ENCODE measurements at places on chromosomes 4 and X. TPM values are rescaled to one million over a fixed set of nuclear protein-coding genes. Genes with fewer than 3 reads are reported as not detected.

Gene SOWAHD
- 0.57 TPM for total RNA-seq

Gene HTN3
- total RNA-seq, result not detected

Gene ATP1B4
- total RNA-seq, result not detected

Gene KIT
- 21.0 TPM for total RNA-seq

- DNase-seq, result no peak
These were observed 299.5 kb upstream of the CLNK start for GRCh38 chr4:10983885-10984640.

- DNase-seq, result no peak
These were observed 44.8 kb downstream of the TSPAN5 start for GRCh38 chr4:98613453-98614075.

GRCh38 chr4:175457956-175458355 lies 354.1 kb downstream of the GPM6A start:
- no peak for DNase-seq

DNA sequence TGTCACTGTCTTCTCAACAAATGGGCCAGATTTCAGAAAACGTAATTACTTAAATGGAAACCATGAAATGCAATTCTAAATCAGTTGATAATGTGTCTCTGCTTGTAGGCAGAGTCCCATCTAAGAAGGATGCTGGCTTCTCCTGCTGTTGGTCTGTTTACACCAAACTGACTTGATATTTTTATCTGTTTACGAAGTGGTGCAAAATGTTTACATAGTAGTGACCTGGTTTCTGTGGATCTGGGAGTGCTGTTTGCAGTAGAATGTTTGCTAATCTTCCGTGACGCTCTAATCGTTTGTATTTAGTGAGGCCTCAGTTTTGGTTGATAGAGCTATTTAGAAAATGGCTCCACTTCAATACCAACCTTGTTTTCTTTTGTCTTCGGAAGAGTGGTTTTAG lies 213.5 kb downstream of the VEGFC start:
- no peak for DNase-seq

DNA sequence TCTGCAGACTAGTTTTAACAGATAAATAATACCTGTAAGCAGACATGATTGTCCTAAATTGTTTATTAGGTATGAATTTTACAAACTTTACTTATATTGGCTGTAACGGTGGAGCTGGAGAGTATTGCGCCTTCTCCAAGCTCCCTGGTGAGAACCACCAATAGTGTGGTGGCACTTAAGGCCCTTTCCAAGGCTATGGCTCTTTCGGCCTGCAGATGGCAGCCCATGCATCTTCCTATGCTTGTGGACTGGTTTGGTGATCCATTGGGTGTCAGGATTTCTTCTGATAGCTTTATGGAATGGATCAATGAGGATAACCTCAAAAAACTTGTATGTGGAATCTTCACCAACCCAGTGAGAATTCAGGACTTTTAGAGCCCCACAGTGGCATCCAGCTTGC lies 7.8 kb downstream of the LARP1B start:
- no peak for DNase-seq

DNA sequence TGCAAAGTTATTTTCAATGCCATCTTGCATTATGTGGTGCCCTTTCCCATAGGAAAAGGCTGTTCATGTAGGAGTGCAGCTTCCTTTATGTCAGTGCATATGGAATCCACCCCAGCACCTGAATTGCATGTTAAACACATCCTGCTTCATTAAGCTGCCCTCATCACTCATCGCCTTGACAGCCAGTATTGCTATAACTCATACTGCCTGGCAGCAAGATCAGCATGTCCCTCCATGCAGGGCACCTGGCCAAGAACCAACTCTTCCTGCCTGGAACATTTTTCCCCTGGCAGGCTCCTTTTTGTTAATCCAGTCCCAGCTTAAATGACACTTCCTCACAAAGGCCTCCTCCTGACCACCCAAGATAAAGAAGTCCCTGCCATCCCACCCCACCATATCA lies 23.5 kb upstream of the CA5B start:
- no peak for DNase-seq

GRCh38 chrX:40406330-40406859 lies 174.4 kb upstream of the ATP6AP2 start:
- DNase-seq, result no peak

GRCh38 chr4:156496797-156497196 lies 474.8 kb downstream of the PDGFC start:
- DNase-seq, result no peak

DNA sequence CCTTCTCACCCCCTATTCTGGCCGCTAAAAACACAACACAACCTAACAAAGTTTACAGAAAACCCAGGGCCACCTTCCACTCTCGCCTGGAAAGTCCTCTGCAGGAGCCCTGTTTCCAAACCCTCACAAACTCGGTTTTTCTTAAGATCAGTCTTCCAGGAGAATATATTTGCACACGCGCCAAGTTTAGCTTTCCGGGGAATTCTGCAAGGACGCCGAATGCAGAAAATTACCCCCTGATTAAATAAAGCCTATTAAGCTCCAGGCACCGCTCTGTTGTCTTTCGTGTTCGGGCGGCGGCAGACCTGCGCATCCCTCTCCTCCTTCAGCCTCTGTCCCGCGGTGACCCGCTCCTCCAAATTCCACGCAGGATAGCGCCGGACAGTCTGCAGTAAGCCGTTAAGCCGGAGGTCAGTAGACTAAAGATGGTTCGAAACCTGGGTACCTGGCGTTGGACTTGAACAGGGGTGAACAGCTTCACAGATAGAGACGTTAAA lies 5.0 kb downstream of the MSX1 start:
- no peak for DNase-seq

DNA sequence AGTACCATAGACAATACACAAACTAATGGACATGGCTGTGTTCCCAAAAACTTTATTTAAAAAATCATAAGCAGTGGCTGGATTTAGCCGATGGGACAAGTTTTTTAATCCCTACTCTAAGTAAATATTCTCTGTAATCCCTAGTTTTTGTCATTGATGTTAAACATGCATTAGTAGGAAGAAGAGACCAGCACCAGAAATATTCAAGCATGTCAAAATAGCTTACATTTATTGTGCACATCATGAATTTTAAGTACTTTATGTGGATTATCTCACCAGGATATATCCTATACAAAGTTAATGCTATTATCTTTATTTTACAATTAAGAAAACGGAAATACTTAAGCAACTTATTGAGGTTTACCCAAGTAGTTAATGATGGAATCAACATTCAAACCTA lies 46.0 kb downstream of the HSPA4L start:
- DNase-seq, result no peak

DNA sequence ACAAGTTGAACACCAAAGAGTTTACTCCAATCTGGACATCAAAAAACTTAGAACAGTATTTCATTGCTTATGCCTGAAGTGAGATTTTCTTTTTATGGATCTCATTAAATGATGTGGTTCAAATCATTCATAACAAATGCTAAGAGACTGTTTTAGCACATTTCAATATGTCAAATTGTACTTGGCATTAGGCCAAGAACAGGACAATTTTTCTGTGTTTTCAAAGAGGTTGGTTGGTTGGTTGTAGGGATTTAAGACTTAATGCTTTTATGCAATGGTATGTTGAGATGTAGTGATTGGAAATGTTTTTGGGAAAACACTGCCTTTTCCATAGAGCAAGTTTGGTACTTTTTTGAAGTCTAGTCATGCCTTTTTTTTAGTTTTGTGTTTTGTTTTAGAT lies 510.4 kb downstream of the ZNF674 start:
- no peak for DNase-seq

DNA sequence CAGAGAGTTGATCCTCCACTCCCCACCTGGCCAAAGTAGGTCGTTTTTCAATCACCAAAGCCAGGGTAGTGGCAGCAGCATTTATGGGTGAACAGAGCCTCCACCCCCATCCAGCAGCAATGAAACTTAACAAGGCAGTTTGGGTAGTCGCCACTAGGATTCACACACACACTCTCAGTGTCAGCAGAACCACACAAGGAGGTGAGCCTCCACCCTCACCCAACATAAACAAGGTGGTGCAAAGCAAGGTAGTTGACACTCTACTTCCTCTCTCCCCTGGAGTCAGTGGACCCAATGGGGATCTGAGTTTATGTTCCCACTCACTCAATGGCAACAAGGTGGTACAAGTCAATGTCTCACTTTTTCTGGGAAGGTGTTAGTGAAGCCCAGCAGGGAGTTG lies 50.4 kb upstream of the CCDC149 start:
- no peak for DNase-seq

- DNase-seq, result peak; percentile 83
These were observed 143.9 kb downstream of the BCOR start for GRCh38 chrX:39953879-39954278.

DNA sequence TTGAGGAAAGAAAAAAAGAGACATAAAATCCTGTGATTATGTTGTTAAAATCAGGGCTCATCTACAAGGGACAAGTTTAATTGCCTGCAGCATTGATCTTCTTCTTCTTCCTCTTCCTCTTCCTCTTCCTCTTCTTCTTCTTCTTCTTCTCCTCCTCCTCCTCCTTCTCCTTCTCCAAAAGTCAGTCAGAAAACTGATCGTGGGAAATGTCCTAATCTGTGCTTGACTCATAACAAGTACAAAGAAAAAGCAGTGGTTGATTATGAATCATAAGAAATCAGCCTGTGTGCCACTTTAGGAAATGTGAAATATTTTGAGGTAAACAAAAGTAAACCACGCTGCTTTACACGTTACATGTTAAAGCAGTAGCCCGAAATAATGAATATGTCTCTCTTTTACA lies 2.7 kb upstream of the ATP10D start:
- no peak for DNase-seq

GRCh38 chr4:98352940-98353339 lies 91.8 kb downstream of the RAP1GDS1 start:
- DNase-seq, result no peak

DNA sequence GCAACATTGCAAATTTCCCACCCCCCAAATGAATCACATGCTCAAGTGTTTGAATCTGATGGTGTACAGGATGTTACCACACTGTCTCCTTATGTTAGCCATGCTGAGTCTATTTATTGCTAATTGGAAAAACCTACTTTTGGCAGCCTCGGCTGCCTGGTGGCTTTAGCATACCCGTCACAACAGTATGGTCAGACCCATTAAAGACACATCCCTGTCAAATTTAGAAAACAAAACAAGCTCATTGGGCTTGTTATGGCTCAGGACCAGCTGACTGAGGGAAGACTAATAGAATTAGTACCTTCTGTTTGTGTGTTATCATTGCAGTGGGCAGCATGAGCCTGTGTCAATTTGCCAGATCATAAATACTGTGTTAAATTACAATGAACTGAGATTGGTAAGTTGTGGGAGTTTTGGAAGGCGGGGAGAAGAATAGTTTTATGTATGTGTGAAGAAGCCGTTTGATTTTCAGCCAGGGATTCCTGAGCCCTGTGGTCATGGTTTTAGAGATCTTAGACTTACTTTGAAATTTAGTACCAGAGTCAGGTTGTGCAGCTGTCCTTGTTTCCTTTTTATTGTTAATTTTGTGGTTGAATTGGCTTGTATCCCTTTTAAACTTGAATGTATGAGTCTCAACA lies 66.8 kb downstream of the POLA1 start:
- DNase-seq, result no peak

GRCh38 chrX:13721819-13722519 lies 12.5 kb downstream of the TRAPPC2 start:
- no peak for DNase-seq

GRCh38 chrX:68915778-68916177 lies 87.0 kb downstream of the EFNB1 start:
- DNase-seq, result no peak

DNA sequence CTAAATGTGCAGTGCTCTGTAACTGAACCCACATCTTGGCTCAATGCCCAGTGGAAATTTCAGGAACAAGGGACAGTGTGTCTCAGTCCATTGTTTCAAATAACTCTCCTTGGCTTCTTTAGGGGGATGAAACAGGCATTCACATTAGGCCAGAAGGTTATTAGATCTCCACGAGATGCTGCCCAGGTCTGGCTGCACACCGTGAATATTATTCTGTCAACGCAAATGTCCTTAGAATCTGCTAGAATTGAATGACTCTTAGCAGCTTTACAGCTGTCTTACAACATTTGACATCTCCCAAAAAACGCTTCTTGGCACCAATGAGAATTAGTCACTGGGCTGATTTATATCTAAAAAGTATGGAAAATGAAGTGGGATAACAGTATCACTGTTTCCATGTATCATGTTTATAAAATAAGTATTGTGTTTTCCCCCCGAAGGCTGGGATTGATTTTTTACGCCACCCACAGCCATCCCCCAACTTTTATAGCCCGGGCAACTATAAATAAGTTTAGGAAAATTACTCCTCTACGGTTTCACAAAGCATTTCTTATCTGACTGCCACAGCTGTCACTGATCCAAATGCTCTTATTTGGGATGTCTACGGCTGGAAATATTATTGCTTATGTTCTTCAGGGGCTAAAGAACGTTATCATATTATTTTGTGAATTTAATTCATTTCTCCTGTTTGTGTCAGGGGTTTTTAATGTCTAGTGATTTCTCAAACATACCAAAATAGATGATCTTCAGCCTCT lies 559.7 kb upstream of the FAT1 start:
- DNase-seq, result no peak

GRCh38 chr4:145898926-145899531 lies 39.6 kb downstream of the ZNF827 start:
- no peak for DNase-seq

DNA sequence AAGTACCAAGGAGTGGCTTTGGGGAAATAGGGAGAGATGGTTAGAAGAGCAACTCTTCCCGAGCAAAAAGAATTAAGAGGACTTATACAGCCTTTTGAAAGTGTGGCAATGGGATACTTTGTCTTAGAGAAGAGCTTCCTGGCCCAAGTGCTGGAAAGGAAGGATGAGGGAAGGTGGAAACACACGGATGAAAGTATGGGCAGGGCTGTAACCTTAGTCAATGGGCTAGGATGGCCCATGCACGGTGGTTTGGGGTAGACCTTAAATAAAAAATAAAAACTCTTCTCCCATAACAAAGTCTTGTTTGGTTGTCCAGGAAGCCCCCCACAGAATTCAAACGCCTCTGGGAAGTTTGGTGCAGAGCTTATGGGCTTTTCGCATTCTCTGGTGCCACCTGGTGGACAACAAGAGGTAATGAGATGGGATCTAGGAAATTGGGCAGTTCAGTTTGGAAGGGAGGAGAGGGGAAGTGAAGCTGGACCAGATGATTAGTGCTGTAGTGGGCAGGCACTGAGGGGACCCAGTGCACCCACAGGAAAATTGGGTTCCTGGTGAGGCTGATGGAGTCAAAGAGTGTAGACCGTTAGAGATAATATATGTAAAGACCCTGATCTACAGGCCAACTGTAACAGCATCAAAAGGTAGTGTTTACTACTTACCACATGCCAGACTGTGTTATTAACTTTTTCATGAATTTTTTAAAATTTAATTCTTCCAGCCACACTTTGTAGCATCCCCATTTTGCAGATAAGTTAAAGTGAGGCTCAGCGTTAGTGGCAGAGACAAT lies 13.8 kb upstream of the ENOX2 start:
- no peak for DNase-seq

All from ureter (tissue), 1 donor.